MV-4-11 (cell line): ENCODE measurements at places on chromosomes 4 and X.

DNA sequence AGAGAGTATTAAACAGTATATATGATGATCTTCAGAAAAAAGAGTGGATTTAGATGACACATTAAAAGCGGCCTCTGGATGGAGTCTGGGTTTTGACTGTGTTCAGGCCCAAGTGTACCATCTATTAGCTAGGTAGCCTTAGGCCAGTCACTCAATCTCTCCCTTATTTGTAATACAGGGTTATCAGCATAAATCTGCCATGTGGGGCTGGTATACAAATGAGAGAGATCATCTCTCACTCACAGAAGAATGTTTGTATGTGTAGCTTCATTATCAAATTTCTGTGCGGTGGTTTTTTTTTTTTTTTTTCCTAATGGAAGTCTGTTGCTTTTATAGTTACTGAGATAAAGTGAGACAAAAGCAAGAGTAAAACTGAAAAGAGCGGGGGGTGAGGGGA lies 12.7 kb downstream of the SLC2A9 start:
- no peak for DNase-seq

DNA sequence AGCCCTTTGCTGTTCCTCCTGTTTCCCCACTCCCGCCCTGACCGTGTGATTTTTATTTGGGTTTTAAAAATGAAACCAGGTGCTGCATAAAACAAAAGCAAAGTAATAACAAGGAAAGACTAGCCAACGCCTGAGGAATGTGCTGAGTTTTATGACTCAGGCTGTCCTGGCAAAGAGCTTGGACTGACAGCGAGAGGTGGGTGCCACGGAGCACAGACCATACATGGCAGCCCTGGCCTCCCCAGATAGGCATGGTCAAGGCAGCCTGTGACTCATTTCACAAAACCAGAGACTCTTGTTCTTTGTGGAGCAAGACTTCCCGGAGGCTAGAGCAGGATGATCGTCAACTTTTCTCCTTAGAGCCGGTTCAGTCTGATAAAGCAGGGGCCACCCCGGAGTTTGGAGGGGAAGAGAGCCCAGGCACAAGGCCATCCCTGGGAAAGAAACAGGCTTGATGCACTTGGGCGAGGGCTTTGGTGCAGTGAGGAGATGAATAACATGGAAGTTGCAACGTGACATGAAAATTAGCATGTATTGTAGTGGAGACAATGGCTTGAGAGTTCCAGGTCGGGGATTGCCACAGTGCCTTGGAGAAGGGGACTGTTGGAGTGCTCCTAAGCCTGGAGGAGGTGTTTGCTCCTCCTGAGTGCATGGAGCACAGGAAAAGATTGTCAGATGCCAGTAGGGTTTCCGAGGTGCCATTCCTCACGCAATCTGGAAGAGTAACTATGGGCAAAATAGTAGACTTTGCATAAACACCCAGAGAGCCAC lies 54.8 kb downstream of the C4orf51 start:
- no peak for DNase-seq

DNA sequence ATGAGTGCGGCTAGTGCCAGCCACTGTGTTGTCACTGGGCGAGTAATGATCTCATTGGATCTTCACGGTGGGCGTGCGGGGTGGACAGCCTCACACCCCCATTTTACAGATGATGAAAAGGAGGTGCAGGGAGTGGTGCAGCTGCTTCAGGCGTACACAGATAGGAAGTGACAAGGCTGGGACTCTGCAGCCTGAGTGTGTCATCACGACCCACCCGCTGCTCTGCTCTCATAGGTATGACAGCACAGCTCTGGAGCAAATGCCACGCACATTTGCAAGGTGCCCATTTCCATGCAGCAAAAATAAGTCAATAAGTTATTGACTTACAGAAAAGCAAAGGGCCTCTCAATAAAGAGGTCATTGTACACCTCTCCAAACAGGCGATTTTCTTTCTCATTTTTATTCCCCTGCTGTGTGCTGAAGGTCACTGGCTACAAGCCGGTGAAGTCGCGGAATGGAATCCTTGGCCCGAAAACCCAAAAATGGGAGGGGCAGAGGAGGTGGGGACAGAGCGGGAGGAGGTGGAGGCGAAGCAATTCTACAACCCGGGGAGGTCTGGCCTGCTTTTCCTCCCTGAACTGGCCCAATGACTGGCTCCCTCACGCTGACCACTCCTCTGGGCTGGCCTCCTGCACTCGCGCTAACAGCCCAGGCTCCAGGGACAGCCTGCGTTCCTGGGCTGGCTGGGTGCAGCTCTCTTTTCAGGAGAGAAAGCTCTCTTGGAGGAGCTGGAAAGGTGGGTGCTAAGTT lies at the start of gene SOD3:
Gene SOD3, plus strand, starts transcription at position 658 of the 750 bp plus-strand sequence. CDS start 3,949 bp downstream, outside the sequence.
- DNase-seq = no peak

- peak; percentile 91 for DNase-seq
These were observed 36.9 kb upstream of the SH3KBP1 start for GRCh38 chrX:19924285-19924684.

- no peak for DNase-seq
These were observed 37.0 kb upstream of the ATP6AP2 start for GRCh38 chrX:40543661-40544328.

DNA sequence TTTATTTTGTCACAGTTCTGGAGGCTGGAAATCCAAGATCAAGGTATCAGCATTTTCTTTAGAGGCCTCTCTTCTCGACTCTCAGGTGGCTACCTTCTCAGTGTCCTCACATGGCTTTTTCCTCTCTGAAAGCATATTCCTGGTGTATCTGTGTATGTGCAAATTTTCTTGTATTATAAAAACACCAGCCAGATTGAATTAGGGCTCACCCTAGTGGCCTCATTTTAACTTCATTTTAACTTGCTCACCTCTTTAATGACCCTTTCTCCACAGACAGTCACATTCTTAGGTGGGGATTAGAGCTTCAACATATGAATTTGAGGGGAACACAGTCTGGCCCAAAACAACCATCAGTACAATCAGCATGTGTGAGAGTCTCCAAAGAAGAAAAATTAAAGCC lies 542.4 kb upstream of the FAM241A start:
- no peak for DNase-seq

DNA sequence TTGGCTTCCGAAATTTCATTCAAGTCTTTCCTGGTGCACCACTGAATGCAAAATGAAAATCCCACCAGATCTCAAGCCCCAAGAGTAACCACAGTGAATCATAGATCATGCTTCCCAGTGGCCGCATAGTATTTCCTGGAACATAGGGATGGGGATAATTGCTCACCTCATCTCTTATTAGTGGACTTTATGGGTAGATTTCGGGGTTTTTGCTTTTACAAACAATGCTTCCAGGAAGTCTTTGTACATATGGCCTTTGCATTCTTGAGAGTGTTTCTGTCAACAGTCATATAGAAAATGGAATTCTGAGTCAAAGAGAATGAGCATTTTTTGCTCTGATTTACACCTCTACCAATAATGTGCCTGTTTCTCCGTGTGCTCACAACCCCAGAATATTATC lies 53.4 kb downstream of the PPEF2 start:
- DNase-seq = no peak

DNA sequence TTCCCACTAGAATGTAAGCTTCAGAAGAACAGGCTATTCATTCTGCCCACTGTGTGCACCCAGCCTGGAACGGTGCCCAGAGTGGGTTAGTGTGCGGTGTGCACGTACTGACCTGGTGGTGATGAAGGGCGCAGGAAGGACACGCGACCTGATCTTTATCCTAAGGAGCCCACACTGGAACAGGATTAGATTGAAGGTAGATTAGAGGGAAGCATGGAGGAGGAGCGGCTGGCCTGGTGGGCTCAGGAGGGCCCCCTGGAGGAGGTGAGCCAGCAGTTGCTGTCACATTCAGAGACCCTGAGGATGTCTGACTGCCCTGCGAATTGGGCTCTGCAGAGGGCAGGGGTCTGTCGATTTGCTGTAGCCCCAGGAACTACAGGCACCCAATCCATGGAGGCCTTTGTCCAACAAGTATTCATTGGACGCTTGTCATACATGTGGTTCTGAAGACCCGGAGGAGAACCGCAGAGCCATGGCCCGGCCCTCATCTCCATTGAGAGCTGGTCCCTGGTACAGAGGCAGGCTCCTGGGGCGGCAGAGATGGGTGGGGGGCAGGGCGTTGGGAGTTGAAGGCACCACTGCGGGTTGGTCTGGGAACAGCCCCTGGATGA lies 73.2 kb downstream of the HTRA3 start:
- DNase-seq = no peak

DNA sequence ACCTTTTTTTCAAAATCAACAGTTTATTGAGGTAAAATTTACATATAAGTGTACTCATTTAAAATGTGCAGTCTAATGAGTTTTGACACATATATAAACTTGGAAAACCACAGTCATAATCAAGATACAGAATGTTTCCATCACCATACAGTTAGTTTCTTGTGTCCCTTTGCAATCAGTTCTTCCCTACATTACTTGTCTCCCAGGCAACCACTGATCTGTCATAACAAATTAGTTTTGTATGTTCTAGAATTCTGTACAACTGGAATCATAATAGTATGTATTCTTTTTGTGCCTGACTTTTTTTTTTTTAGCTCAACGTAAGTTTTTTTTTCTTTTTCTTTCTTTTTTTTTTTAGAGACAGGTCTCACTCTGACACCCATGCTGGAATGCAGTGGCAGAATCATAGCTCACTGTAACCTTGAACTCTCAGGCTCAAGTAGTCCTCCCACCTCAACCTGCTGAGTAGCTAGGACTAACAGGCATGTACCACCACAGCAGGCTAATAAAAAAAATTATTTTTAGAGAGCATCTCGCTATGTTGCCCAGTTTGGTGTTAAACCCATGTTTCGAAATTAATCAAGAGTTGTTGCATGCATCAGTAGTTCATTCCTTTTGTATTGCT lies 26.9 kb downstream of the ARFIP1 start:
- no peak for DNase-seq

- no peak for DNase-seq
These were observed 14.2 kb downstream of the LRBA start for GRCh38 chr4:151000747-151001429.

GRCh38 chr4:182144626-182145333 lies 98.4 kb upstream of the TENM3 start:
- DNase-seq = no peak

- no peak for DNase-seq
These were observed 337.9 kb downstream of the ARHGAP10 start for GRCh38 chr4:148069895-148070178.

DNA sequence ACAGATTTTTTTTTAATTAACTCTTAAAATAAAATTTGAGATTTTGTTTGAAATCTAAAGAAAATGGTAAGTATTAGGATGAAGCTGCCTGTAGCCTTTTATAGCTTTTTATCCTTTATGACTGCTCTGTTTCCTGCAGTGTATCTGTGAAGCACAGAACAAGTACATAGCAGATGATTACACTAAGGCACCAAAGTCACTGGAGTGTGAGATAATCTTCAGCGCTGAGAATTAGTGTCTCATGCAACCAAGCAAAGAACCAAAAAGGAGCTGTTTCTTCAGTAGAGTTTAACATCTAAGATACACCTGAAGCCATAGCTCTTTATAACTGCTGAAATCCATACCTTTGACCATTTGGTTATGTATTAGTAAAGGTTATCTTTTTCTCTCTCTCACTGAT lies 1989.8 kb upstream of the PCDH10 start:
- no peak for DNase-seq

- no peak for DNase-seq
These were observed 15.5 kb downstream of the SEL1L3 start for GRCh38 chr4:25847329-25847728.

DNA sequence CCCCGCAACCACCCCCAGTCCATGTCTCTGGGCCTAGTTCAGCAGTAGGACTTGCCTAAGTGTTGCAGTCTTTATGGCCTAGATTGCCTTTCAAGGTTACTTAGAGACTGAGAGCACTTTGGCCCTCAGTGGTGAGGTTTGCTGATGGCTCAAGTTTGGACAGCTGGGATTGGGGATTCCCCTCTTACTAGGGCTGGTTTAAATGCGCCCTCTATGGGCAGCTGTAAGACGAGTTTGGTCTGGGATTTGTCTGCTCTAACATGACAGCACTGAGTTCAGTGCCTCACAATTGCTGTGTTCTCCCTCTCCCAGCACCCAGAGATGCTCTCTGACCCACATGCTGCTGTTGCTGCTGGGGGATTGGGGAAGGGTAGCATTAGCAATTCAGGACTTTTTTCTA lies 23.1 kb downstream of the DACH2 start:
- no peak for DNase-seq

- no peak for DNase-seq
These were observed 83.7 kb upstream of the GC start for GRCh38 chr4:71867598-71867997.

DNA sequence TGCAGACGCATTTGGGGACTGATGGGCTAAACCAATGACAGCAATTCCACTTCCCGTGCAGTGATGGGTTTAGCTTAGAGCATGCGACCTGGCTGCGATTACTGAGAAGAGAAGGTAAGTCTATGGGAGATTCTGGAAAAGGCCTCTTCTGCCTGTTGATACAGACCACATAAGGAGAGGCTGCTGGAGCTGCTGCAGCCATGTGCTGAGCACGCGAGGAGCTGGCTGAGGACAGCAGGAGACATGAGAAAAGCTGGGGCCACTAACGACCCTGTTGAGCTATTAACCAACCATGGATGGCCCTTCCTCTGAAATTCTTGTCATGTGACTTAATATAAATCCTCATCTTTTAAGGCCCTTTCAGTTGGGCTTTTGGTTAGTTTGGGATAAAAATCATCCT lies 199.9 kb downstream of the PRDM5 start:
- no peak for DNase-seq

- no peak for DNase-seq
These were observed 6.6 kb upstream of the TMEM128 start for GRCh38 chr4:4254666-4255065.

GRCh38 chr4:74873545-74874301 lies 59.2 kb upstream of the PARM1 start:
- DNase-seq = no peak

- DNase-seq = no peak
These were observed 952.7 kb upstream of the SLIT2 start for GRCh38 chr4:19298998-19299397.

DNA sequence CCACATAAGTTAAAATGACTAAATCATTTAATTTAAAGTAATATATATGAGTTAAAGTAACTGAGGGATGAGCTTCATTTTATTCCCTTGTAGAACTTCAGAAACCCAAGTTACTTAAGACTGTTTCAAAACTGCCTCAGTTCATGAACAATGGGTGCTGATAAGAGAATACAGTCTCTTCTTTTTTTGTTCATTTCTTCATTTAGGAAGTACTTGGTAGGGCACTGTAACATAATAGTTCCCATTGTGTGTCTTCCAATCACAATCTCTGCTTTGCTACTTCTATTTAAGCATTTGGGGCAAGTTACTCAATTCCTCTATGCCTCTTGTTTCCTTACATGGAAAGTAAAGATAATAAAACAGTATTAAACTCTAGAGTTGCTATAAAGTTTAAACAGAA lies 50.4 kb downstream of the HHIP start:
- no peak for DNase-seq

- no peak for DNase-seq
These were observed 211.1 kb downstream of the RELL1 start for GRCh38 chr4:37475087-37475486.

DNA sequence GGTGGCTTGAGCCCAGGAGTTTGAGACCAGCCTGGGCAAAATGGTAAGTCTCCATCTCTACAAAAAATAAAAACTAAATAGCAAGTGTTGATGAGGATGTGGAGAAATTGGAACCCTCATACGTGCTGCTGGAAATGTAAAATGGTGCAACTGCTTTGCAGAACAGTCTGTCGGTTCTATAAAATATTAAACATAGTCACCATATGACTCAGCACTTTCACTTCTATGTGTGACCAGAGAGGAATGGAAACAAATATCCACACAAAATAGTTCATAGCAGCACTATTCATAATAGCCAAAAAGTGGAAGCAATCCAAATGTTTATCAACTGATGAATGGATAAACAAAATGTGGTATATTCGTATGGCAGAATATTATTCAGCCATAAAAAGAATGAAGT lies 60.8 kb upstream of the FMR1 start:
- peak; percentile 53 for DNase-seq
